Hematopoietic multipotent progenitor cell treated with erythropoietin and hydrocortisone succinate and interleukin-3 and kit ligand, for 15 days (in vitro differentiated cells): ENCODE measurements at places on chromosomes 11 and 22.

GRCh38 chr11:9571071-9571762 lies 2.3 kb upstream of the WEE1 start:
- DNase-seq, result no peak

- no peak for DNase-seq
These were observed 9.0 kb upstream of the BID start for GRCh38 chr22:17783312-17783711.

- no peak for DNase-seq
These were observed 21.6 kb downstream of the PPARA start for GRCh38 chr22:46171940-46172339.

DNA sequence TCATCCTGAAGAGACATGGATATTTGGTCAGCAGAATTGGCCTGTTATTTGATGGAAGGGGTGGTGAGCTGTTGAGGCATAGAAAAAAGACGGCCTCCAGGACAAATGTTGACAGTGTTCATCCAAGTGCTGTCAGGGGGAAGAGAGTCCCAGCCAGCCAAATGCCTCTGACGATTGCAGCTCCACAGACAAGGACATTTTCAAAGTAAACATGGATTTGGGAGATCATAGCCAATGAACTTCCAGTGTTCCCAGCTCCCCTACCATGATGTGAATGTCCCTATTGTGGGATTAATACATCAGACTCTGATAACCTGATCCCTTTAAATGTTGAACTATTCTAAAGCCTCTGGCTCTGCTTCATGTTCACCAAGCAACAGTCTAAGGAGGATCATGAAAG lies 31.2 kb upstream of the PSMA1 start:
- DNase-seq, result no peak

GRCh38 chr22:37893583-37893983 lies 12.5 kb upstream of the MICALL1 start:
- DNase-seq, result no peak

DNA sequence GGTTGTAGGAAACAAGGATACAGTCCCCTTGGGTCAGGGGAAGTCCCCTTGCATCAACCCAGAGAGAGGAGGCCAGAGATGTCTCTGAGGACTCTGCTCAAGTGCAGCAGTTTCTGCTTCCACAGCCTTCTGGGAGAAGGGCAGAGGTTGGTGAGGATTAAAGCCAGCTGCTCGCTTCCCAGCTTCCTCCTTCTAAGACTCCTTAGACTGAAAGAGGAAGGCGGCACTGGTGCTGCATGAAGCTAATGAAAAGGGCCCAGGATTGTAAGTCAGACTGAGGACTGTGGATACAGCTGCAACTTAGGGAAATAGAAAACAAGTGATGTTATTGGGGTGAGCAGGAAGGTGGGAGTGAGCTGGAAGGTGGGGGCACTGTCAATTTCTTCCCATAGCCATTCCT lies at the start of gene OR52K1:
Gene OR52K1, plus strand, starts transcription at position 202 of the 400 bp plus-strand sequence. CDS start 6,255 bp downstream, outside the sequence.
- no peak for DNase-seq

DNA sequence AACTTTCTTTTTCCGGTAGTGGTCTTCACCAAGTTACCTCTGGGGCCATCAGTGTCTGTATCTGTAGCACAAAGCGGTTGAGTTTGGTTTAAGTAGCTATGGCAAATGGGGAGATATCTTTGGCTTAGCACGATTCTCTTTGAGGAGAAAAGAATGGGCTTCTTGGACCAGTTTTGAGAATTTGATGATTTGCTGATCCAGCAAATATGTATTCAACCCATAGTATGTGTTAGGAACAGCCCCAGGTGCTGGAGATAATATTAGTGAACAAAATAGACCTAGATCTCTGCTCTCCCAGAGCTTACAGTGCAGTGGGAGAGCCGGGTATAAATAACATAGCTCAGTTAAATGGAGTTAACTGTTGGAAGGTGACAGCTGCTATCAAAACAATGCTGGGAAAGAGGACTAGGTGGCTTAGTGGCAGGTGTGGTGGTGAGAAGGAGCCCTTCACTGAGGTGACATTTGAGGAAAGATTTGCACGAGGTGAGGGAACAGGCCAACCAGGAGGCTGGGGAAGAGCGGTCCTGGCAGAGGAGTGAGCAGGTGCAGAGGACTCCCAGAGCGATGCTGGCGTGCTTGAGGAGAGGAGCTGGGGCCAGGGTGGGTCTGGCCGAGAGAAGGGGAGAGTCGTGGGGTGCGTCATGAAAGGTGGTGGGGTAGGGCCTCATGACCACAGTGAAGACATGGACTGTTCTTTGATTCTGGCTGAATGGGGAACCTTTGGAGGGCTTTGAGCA lies 5.0 kb downstream of the TBC1D22A start:
- no peak for DNase-seq

DNA sequence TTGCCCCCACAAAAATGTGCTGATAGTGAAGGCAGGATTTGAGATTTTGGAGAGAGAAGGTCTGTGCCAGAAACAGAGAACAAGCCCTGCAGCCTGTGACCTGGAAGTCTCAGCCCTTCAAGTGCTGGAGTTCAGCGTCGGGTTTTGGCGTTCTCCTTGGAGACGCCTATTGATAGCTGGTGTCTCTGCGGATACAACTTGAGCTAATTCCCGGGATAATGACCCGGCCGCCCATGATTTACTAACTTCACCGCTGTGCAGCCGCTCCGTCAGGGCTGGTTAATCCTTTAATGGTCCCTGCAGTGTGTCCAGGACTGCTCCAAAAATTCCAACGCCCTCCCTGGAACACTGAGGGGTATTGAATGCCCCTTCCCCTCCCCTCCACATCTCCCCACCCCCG lies 76.6 kb downstream of the WT1 start:
- DNase-seq, result no peak

- DNase-seq, result no peak
These were observed 912 bp downstream of the PTPRCAP start for GRCh38 chr11:67436459-67437081.

DNA sequence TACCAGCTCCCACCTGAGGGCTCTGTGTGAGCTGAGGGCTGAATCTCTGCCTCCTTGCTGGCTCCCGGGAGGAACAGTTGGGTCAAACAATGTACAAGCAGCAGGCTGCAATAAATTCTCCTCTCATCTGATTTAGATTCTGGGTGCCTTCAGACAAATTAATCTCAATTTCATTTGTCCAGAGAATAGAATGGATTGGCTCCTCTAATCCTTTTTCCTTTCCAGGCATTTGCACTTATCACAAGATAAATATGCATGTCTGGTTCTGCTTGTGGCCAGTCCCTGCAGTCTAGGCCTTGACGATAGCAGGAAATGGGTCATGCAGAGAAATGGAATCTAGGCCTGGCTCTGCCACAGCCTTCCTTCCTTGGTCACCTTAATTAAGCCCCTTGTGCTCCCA lies 28.7 kb downstream of the UPB1 start:
- no peak for DNase-seq
